ENCODE measurements at places on chromosomes 1 and 21.

DNA sequence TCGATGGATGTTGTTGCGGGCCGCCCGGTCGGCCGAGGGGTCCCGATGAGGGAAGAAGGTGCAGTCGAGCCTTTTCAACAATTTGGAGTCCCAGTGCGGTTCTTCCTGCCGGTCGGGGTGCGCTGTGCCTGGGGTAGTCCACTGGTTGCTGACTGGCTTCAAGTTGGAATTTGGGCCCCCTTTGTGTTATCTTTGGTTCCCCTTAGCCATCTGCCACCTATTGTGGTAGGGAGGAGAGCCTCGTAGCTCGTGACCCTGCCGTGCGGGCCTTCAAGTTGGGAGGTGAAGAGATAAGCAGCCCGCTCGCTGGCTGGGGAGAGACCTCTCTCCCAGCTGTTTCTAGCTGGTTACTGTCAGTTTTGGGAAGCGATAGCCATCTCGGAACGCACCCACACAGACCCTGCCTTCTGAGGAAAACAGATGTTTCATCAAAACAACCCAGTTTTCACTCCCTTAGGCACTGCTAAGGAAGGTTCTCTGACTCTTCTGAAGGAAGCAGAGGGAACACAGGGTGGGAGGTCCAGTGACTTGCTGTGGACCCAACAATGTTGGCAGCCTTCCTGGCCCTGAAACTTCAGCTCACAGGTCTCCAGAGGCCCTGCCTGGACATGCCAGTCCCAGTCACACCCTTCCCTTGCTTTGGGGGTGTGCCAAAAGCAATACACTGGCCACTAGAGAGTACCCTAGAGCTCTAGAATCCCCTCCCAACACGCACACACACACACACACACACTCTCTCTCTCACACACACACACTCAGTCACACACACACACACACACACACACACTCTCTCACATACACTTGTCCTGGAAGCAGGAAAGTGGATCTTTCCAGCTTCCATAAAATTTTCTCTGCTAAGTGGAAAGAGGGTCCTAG, 1.0 kb downstream of the BTG2 start:
- DNase-seq = no peak

- no peak for DNase-seq
These were observed 36.2 kb downstream of the EPS15 start for GRCh38 chr1:51482881-51483280.

DNA sequence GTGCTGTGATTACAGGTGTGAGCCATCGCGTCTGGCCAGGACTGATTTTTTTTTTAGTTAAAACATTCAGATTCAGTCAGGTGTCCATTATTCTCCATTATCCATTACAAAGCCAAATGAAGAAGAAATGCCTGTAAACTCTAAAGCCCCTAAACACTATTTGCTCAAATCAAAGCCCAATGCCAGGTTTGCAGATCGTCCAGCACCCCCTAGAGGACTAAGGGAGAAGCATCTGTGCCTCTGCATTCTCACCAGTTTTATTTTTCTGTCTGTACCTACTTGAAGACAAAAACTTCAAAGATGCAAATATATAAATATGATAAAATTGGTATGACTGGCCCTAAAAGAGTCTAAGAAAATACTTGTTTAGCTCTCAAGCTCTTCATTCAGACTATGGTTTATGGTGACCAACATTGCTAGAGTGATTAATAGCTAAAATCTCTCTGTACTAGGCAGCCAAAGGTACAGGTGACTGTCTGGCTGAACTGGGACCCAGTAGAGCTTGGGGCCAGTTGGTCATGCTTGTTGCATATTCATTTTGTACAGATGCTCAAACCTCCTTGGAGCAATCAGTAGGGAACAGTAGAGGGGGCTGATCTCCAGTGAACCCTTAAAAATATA, 138.4 kb downstream of the SYT2 start:
- no peak for DNase-seq

GRCh38 chr21:25390701-25391100, 216.6 kb downstream of the MRPL39 start:
- no peak for DNase-seq

GRCh38 chr1:17176306-17177061, 28.4 kb upstream of the PADI1 start:
- no peak for DNase-seq

DNA sequence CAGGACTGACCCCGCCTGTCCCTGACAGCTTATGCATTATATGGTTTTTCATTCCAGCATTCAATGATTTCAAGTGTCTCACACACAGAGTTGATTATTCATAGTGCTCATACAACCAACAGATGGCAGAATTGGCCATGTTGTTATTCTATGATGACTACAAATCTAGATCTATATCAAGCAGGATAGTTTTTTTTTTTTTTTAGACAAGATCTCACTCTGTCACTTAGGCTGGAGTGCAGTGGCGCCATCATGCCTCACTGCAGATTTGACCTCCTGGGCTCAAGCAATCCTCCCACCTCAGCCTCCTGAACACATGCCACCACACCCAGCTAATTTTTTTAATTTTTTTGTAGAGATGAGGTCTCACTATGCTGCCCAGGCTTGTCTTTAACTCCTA, 40.1 kb upstream of the LRRC8D start:
- no peak for DNase-seq
